ENCODE measurements at places on chromosomes 5 and 9. TPM values are rescaled to one million over a fixed set of nuclear protein-coding genes. Genes with fewer than 3 reads are reported as not detected.

COL27A1 gene
- 11.4 TPM for total RNA-seq

FGFR4 gene
- total RNA-seq: 1.5 TPM

GRM6 gene
- not detected for total RNA-seq

FOXD4L3 gene
- 0.14 TPM for total RNA-seq

SARDH gene
- total RNA-seq: 2.7 TPM

DAB2 gene
- total RNA-seq: 0.28 TPM

UBE2D2 gene
- total RNA-seq: 286 TPM

CORO2A gene
- total RNA-seq: 8.2 TPM

SPATA31E1 gene
- not detected for total RNA-seq

DNA sequence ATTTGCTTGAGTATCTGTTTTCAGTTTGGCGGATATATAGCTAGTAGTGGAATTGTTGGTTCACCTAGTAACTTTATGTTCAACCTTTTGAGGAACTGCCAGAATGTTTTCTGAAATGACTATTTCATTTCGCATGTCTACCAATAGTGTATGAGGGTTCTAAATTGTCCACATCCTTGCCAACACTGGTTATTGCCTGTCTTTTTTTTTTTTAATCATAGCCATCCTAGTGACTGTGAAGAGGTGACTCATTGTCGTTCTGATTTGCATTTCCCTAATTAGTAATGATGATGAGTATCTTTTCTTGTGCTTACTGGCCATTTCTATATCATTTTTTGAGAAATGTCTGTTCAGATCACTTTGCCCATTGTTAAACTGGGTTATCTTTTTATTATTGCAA is 52.5 kb downstream of the PRLR start:
- no peaks in the 10 kb centered on the region for H3K36me3 ChIP-seq
- H3K27me3 ChIP-seq: peaks cover 11% of the 10 kb centered on the region
- no peaks in the 10 kb centered on the region for H3K4me1 ChIP-seq
- H3K4me3 ChIP-seq: no peak overlapping the region
- H3K27ac ChIP-seq: no peak overlapping the region

GRCh38 chr9:136093995-136094881 is 851 bp downstream of the NACC2 start:
- DNase-seq: peak; percentile 77
- peaks cover 7% of the 10 kb centered on the region for H3K4me1 ChIP-seq
- H3K36me3 ChIP-seq: no peaks in the 10 kb centered on the region
- H3K27ac ChIP-seq: peak overlapping the region; percentile 56
- H3K27me3 ChIP-seq: no peaks in the 10 kb centered on the region

- H3K4me1 ChIP-seq: no peaks in the 10 kb centered on the region
- no peak overlapping the region for H3K27ac ChIP-seq
- DNase-seq: no peak
- H3K4me3 ChIP-seq: no peak overlapping the region
- H3K27me3 ChIP-seq: no peaks in the 10 kb centered on the region
Observed at GRCh38 chr5:11305245-11305644, 544.2 kb upstream of the DAP start.

GRCh38 chr5:74054641-74055421 is 428.8 kb downstream of the ARHGEF28 start:
- peaks cover 20% of the 10 kb centered on the region for H3K27me3 ChIP-seq
- no peak overlapping the region for H3K27ac ChIP-seq
- no peaks in the 10 kb centered on the region for H3K36me3 ChIP-seq
- DNase-seq: no peak
- no peaks in the 10 kb centered on the region for H3K4me1 ChIP-seq

DNA sequence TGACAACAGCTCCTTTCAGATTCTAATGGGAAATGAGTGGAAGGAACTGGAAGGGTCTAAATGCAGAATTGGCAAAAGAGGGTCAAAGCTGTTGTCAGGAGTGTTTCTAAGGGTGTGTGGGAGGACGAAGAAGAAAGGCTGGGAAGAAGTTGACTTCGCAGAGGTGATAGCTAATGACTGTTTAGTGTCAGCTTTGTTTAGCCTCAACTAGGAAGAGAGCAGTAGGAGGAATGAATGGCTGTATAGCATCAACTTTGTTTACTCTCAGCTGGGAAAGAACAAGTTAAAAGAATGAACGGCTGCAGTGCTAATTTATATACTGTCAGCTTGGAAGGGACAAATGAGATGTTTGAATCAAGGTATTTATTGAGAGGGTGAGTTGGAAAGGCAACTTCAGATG is 5.9 kb upstream of the LIX1 start:
- H3K4me3 ChIP-seq: no peak overlapping the region
- H3K27ac ChIP-seq: no peak overlapping the region
- H3K4me1 ChIP-seq: no peaks in the 10 kb centered on the region
- H3K36me3 ChIP-seq: no peaks in the 10 kb centered on the region
- no peaks in the 10 kb centered on the region for H3K27me3 ChIP-seq

GRCh38 chr9:131270171-131271015 is 5.9 kb downstream of the FAM78A start:
- peaks cover 67% of the 10 kb centered on the region for H3K4me1 ChIP-seq
- DNase-seq: peak; percentile 67
- peaks cover 57% of the 10 kb centered on the region for H3K36me3 ChIP-seq
- H3K4me3 ChIP-seq: peak overlapping the region; percentile 98

DNA sequence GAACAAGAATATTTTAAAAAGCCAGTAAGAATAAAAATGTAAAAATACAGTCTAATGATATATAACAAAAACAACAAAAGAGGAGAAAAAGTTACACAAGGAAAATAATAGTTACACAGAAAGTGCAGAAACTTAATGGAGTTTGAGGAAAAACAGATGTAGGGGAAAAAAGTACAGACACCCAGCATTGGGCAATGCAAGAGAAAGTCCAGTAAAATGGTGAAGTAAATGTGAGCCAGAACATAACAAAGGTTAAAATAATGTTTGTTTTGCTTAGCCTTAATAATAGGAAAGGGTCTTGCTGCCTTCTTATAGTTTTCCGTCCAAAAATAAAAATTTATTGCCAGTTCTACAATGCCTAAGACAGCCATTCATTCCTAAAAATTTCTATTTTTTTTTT is 364.2 kb downstream of the NNT start:
- no peak for DNase-seq
- no peak overlapping the region for H3K27ac ChIP-seq
- no peaks in the 10 kb centered on the region for H3K36me3 ChIP-seq
- H3K4me1 ChIP-seq: no peaks in the 10 kb centered on the region
- H3K27me3 ChIP-seq: no peaks in the 10 kb centered on the region

DNA sequence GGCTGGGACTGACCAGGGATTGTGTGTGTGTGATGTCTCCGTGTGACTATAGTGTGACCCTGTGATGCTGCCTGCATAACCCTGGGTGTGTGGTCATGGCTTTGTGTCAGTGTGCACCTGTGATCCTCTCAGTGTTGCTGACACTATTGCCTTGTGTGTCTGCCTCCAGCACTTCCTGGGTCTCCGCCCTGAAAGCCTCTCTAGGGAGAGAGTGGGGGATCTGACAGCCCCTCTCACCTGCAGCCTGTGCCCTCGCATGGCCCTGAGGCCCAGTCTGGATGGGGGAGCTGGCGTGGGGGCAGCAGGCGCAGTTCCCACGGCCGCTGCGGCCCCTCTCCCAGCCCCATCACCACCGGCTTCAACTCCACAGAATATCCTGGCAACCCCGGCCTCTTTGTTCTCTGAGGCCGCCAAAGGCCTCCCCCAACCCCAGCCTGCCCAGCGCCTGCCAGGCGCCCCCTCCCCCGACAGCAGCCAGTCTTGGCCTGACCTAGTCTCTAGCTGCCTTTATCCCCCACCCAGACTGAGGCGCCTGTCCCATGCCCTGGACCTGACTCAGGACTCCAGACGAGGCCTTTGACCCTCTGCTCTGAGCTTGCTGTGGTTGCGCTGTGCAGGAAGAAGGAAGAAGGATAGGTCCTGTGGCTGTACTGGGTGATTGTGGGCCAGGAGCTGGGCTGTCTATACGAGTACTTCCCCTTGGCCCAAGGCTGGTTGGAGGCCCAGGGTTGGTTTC is 38.7 kb downstream of the CXXC5 start:
- H3K36me3 ChIP-seq: no peaks in the 10 kb centered on the region
- H3K27me3 ChIP-seq: no peaks in the 10 kb centered on the region
- no peak for DNase-seq

DNA sequence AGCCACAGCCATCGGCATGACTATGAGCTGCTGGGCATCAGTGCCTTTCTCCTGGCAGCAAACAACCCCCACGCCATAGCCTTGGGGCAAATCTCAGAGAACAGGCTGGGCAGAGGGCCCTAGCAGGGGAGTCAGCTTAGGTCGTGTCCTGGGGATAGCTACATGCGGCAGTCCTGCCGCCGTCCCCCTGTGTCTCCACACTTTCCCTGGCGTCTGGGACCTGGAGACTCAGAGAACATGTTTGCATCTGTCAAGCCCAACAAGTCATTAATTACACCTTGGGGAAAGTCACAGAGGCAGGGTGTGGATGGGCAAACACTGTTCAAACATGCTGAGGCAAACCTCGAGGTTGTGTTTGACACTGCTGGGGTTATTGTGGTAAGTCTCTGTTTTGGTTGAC is 123.6 kb downstream of the C5orf15 start:
- no peaks in the 10 kb centered on the region for H3K27me3 ChIP-seq
- no peak for DNase-seq
- no peaks in the 10 kb centered on the region for H3K36me3 ChIP-seq
- no peak overlapping the region for H3K27ac ChIP-seq
- H3K4me3 ChIP-seq: no peak overlapping the region

DNA sequence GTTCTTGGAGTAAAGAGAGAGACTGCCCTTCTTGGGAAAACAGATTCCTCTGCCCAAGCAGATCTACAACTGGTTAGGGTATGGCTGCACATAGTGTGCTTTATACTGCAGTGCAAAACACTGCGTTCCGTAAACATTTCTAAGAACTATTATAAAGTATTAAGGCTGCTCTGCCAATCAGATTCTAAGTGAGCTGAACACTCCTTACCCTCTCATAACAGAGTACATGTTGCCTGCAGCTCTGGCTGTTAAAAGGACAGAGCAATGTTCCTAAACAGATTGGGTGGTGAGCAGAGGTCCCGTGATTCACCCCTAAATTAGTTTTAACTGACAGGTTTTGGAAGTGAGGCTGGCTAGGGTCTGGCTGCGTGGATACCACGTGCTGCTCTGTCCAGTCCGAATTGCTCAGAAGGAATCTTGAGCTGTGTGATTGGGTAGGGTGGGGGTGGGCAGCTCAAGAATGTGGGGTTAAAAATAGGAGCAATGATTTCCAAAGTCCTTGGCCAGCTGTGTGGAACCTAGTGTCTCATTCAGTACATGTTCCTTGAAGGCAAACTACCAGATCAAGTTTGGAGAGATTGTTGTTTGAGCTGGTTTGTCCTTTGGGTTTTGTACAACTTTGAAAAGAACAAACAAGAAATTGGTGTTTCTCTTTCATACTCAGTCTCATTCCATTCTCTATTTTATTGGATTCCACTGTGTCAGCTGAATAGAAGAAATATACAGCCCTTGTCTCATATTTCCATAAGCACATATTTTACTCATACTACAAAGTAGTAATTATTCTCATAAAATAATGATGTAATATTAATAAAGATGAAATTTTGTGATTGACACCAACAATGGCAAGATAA is 497.6 kb upstream of the CD180 start:
- H3K27ac ChIP-seq: no peak overlapping the region
- H3K4me1 ChIP-seq: no peaks in the 10 kb centered on the region
- H3K27me3 ChIP-seq: no peaks in the 10 kb centered on the region
- no peak overlapping the region for H3K4me3 ChIP-seq
- DNase-seq: no peak
- H3K36me3 ChIP-seq: no peaks in the 10 kb centered on the region

GRCh38 chr5:14277385-14278320 is 134.5 kb downstream of the TRIO start:
- H3K36me3 ChIP-seq: peaks cover 2% of the 10 kb centered on the region
- DNase-seq: no peak
- peaks cover 19% of the 10 kb centered on the region for H3K27me3 ChIP-seq
- H3K4me1 ChIP-seq: peaks cover 8% of the 10 kb centered on the region

DNA sequence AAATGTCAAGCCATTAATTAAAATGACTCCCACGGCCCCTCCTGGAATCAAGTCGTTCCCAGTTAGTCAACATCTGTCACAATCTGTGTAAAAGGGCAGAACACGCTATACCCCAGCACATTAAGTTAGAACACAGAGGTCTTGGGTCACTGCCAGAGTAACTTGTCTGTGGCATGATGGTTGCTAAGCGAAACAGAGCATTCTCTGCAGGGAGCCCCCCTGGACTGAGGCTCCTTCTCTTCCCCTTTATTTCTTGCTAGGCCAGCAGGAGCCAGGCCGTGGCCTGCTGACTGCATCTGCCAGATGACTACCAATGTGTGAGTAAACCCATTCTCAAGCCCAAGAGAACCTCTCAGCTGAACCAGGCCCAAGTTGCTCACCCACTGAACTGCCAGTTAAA is 51.9 kb upstream of the ZBED3 start:
- no peak overlapping the region for H3K27ac ChIP-seq
- no peak for DNase-seq
- H3K4me1 ChIP-seq: peaks cover 7% of the 10 kb centered on the region
- H3K4me3 ChIP-seq: no peak overlapping the region
- H3K36me3 ChIP-seq: no peaks in the 10 kb centered on the region
- peaks cover 4% of the 10 kb centered on the region for H3K27me3 ChIP-seq

DNA sequence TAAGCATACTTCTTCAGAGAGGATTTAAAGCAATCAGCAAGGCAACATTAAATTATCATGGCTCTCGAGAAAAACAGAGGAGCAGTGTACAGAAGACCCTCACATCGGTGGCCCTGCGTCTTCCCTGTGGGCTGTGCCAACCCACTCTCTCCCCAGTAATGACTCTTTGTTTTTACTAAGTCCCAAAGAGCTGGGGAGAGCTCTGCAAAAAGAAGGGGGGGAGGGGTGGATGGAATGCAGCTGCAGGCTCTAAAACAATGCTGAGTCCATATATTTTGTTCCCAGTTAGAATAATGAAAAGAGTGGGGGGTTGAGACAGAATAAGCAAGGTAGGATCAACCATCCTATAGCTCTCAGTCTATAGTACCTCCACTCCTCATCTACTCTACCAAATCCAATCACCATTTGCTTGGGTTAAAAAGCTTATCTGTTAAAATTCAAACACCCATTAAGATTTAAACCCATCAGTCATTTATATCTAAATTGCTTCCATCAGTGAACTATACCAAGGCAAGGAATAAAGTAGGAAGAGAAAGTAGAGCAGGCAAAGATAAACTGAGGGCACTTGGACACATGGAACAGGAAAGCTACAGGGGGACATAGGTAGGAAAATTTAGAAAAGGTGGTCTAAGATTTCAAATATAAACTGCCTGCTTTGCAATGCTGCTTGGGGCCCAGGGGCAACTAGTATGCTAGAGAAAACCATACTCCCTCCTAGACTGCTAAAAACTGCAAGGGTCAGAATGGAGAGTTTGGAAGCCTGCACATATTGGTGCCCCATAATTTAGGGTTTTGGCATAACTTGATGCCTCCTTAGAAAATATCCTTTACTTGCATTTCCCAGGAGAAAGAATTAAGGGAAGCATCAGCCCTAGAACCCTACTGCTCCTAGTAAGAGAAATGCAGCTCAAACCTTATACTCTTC is 20.6 kb downstream of the ELL2 start:
- DNase-seq: no peak
- H3K27me3 ChIP-seq: no peaks in the 10 kb centered on the region
- no peak overlapping the region for H3K4me3 ChIP-seq

GRCh38 chr9:133327834-133328484 is 8.0 kb downstream of the SURF6 start:
- no peak overlapping the region for H3K4me3 ChIP-seq
- no peak for DNase-seq
- no peaks in the 10 kb centered on the region for H3K27me3 ChIP-seq
- H3K27ac ChIP-seq: peak overlapping the region; percentile 66
- H3K36me3 ChIP-seq: peaks cover 17% of the 10 kb centered on the region

GRCh38 chr9:11833056-11833455 is 860.1 kb upstream of the TYRP1 start:
- H3K4me3 ChIP-seq: no peak overlapping the region
- H3K27me3 ChIP-seq: no peaks in the 10 kb centered on the region
- H3K27ac ChIP-seq: no peak overlapping the region
- no peak for DNase-seq

Data from activated naive CD8-positive, alpha-beta T cell treated with anti-CD3 and anti-CD28 coated beads for 36 hours (primary cell).